NCI-H146 (cell line): ENCODE measurements at places on chromosomes 5 and 9.

DNA sequence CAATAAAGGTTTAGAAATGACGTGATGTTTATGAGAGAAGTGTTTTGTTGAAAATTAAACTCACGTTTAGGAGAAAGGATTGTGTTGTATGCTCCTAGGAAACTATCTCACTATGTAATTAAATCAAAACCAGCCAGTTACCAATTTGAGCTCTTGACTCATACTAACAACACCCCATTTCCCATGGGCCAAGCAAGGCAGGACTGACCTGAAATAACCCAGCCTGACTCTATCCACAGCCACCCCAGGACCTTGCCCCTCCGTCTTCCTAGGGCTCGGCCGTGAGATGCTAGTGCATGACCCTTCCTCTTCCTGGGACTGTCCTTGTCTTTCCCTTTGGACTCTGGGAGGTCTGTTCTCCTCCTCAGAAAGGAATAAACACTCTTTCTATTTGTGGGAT is 16.4 kb downstream of the TLR4 start:
- DNase-seq, result no peak

- DNase-seq, result no peak
Measured at GRCh38 chr9:86846656-86847055, 100.7 kb downstream of the GAS1 start.

DNA sequence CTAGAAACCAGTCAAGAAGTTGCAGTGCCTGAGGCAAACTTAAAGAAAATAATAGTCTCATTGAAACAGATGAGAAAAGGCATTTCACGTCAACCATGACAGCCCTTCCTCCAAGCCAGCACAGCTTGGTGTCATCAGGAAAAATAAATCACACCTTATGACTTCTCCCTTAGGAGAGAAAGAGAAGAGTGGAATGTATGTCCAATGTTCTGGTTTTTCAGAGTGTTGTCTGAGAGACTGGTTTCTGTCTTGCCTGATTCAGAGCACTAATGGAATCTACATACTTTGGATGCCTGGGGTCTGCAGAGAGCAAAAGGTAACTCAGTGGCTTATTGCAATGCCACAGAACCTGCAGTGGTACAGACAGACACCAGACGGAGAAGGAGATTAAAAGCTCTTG is 105.5 kb upstream of the PDE4D start:
- DNase-seq, result no peak

DNA sequence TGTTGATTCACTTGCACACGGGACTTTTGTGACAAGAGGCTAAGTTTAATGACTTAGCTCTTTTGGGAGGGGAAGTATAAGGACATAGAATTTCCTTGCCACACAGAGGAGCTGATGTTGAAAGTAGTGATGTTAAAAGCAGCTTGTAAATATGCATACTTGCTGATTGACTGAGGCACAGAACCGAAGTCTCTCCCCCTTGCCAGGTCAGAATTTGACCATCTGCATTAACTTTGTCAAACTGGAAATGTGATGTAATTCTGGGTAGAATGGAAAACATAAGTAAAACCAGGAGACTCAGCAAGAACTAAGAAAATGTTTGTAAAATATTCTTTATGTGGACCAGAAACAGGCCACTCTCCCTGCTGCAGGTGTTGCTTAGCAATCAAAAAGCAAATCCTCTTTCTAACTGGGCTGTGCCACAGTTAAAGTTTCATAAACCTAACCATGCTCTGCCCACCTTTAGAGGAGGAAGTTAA is 284.2 kb downstream of the NR3C1 start:
- DNase-seq, result no peak

DNA sequence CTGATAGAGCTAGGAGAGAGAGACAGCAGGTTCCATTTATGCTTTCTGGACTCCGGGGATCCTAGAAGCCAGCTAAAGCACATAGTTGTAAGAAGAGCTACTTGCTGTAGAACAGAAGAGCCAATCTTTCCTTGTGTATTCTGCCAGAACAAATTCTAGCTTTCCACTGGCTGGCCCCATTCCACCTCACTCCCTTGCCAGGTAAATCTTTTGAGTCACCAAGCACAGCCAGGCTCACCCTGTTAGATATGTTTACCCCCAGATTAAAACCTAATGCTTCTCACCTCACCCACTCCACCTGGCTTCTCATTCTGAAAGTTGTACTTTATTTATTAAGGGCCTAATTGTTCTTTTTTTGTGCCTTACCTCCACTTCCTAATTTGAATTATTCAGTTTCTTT is 48.9 kb upstream of the CHD1 start:
- DNase-seq, result no peak

DNA sequence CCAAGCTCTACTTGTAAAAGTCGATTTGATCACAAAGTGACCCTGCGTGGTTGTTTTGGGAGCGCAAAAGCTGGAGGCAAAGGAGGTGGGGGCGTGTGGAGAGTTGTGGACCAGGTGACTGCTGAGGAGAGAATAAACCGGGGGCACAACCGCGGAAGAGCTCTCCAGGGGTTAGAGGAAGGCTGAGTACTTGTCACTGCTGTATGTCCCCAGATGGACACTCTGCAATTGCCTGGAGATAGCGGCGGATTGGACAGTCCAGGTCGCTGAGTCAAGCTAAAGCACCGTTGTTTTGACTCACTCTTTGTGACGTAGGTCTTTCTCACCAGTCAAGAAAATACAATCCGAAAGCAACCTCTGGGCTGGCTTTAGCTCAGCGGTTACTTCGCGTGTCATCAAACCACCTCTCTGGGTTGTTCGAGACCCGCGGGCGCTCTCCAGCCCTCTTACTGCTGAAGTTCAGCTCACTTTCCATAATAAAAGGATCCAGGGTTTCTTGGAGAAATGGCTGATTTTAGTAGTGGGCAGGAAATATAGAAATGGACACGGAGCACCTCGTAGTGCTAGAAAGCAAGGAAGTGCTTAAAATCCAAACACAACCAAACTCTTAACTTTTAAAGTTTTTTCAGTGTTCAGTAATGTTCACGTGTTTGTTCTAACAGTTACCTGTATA is 25.7 kb downstream of the ZMAT2 start:
- DNase-seq, result peak; percentile 90

- DNase-seq, result peak; percentile 42
Measured at GRCh38 chr5:95392593-95393182, 1.5 kb downstream of the FAM81B start.

GRCh38 chr5:143349177-143349576 is 54.3 kb downstream of the NR3C1 start:
- DNase-seq, result no peak

DNA sequence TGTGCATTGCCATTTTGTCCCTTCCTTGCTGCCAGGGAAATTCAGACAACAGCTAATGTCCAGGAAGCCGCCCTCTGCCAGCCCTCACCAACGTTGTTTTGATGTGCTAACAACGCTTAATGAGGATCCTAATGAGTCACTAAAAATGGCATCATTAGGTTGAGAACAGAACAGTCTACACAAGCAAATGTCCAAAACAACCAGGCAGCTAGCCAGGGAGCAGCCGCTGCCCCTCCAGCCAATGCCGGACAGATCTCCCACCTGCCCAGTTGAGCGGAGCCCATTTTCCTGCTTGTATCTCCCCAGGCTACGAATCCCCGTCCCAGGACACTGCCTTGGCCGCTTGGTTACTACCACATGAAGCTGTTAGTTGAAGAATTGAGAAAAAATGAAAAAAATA is 40.4 kb upstream of the UNC5A start:
- DNase-seq, result no peak

- DNase-seq, result no peak
Measured at GRCh38 chr5:142509026-142509425, 176.9 kb downstream of the FGF1 start.

DNA sequence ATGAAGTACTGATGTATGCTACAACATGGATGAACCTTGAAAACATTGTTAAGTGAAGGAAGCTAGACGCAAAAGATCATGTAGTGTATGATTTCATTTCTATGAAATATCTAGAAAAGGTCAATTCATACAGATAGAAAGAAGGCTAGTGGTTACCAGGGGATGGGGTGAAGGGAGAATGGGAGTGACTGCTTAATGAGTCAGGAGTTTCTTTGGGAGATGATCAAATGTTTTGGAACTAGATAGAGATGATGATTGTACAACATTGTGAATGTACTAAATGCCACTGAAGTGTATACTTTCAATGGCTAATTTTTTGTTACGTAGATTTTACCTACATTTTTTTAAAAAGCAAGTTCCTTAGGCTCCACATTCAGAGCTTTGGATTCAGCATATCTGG is 14.9 kb upstream of the DELE1 start:
- no peak for DNase-seq

DNA sequence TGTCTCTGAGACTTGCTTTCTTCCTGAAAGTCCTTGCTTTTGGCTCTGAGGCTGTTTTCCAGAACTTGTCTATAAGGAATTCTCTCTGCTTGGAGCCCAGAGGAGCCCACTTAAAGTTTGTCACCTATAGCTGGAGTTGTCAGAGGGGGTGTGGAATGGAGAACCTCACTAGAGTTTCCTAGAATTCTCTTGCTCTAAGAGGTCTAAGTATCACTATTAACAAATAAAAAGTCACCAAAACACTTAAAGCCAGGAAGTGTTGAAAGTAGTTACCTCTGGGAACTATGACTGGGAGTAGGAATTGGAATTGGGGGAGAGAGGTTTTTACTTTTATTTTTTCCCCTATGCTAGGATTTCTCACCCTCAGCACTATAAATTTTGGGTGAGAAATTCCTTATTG is 15.0 kb downstream of the SIT1 start:
- no peak for DNase-seq

DNA sequence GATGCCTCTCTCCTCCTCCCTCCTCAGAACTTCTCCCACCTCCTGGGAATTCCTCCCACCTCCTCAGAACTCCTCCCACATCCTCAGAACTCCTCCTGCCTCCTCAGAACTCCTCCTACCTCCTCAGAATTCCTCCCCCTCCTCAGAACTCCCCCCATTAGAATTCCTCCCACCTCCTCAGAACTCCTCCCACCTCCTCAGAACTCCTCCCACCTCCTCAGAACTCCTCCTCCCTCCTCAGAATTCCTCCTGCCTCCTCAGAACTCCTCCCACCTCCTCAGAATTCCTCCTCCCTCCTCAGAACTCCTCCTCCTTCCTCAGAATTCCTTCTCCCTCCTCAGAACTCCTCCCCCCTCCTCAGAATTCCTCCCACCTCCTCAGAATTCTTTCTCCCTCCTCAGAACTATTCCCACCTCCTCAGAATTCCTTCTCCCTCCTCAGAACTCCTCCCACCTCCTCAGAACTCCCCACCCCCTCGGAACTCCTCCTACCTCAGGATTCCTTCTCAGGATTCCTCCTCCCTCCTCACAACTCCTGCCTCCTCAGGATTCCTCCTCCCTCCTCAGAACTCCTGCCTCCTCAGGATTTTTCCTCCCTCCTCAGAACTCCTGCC is 23.9 kb downstream of the SLC46A2 start:
- no peak for DNase-seq

DNA sequence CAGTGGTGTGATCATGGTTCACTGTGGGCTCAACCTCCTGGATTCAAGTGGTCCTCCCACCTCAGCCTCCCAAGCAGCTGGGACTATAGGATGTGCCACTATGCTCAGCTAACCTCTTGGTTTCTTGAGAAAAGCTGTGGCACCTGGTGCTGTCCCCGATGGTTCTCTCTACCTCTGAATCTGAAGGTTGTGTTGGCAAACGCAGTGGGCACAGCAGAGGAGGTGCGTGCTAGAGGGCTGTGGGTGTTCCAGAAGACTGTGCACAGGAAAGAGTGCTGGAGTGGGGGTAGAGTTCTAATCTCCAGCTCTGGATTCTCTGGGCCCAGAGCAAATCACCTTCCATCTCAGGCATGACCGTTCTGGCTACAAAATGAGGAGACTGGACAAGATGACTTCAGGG is 12.5 kb downstream of the RGS3 start:
- DNase-seq, result no peak

GRCh38 chr9:2299843-2300205 is 284.7 kb downstream of the SMARCA2 start:
- peak; percentile 46 for DNase-seq

GRCh38 chr5:168153876-168154270 is 137.6 kb upstream of the WWC1 start:
- no peak for DNase-seq

GRCh38 chr9:119868694-119869093 is 499.5 kb upstream of the BRINP1 start:
- DNase-seq, result peak; percentile 4

DNA sequence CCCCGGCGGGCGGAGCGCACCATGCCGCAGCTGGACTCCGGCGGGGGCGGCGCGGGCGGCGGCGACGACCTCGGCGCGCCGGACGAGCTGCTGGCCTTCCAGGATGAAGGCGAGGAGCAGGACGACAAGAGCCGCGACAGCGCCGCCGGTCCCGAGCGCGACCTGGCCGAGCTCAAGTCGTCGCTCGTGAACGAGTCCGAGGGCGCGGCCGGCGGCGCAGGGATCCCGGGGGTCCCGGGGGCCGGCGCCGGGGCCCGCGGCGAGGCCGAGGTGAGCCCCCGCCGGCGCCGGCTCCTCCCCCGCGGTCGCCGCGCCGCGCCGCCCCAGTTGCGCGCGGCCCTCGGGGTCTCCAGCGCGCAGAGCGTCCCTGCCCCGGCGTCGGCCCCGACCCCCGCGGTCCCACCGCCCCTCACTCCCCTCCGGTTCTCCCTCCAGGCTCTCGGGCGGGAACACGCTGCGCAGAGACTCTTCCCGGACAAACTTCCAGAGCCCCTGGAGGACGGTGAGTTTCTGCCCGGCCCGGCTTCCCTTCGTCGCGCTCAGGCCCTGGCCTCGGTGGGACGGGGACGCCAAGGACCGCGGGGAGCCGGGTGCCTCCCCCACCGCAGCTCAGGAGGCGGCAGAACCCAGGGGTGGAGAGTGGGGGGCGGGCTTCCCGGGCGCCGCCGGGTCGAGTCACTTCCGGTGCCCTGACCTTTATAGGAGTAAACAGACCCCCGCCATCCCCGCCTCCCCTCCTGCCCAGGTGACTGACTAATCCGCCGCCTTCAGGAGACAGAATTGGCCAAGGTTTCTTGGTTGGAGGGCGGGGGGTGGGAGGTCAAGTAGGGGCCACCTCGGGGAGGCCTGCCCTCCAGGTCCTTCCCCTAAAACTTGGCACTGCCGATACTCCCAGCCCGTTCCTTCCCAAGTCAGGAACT is 665 bp downstream of the TCF7 start:
- peak; percentile 40 for DNase-seq

- no peak for DNase-seq
Measured at GRCh38 chr9:114552706-114553105, 34.9 kb upstream of the ATP6V1G1 start.

- DNase-seq, result no peak
Measured at GRCh38 chr5:38541174-38541725, 15.2 kb downstream of the LIFR start.

- DNase-seq, result peak; percentile 20
Measured at GRCh38 chr9:136886610-136887597, 588 bp downstream of the TRAF2 start.
